ENCODE measurements at places on chromosomes 12 and 14. TPM values are rescaled to one million over a fixed set of nuclear protein-coding genes. Genes with fewer than 3 reads are reported as not detected.

- no peak for DNase-seq
Measured at GRCh38 chr14:30915596-30915995, 41.2 kb downstream of the COCH start.

DNA sequence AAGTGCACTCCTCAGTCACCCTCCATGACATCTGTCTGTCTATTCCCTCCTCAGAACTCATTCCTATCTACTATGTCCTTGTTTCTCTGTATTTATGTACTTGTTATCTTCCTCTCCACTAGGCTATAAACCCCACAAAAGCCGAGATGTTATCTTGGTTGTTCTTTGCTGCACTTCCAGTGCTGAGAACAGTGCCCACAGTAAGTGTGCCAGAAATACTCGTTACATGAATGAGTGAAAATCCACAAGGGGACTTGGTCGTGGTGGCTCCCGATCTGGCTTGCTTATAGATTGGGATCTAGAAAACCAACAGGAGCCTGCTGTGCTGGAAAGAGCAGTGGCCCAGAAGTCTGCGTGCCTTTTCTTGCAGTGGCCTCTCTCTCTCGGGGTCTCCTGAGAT, 111.9 kb upstream of the PRMT8 start:
- no peak for DNase-seq

- no peak for DNase-seq
Measured at GRCh38 chr14:85024931-85025330, 505.0 kb upstream of the FLRT2 start.

GRCh38 chr14:90728951-90729350, 87.3 kb downstream of the TTC7B start:
- DNase-seq = no peak

GRCh38 chr12:56601503-56601902, 28.6 kb downstream of the BAZ2A start:
- no peak for DNase-seq

DNA sequence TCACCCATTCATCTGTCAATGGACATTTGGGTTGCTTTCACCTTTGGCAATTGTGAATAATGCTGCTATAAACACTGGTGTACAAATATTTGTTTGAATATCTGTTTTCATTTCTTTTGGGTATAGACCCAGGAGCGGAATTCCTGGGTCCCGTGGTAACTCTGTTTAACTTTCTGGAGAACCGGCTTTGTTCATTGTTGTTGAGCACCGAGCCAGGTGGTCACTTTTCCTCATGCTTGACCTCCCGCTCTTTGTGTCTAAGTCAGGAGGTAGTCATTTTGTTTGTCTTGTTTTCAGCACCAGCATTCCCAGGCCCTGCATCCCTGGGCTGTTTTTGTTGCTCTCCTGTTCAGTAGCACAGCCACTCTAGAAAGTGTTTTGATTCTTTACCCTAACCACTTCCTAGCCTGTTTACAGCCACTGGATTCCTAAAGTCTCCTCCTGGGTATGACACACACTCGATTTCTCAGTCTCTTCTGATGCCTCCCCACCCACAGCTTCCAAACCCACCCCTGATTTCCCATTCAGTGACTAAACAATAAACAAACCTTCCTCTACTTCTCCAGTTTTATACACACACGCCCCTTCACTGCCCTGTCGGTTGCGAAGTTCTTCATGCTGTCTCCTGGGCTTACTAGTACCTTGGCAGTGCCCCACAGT, 37.9 kb downstream of the B4GALNT3 start:
- no peak for DNase-seq

Gene CRACR2A
- 1.4 TPM for polyA plus RNA-seq

Gene DDHD1
- 4.1 TPM for polyA plus RNA-seq

Gene OR4K5
- polyA plus RNA-seq = not detected
